Germinal center (tissue), 1 donor: ENCODE measurements at places on chromosomes 5 and 9.

GRCh38 chr9:132146575-132146974, 15.3 kb upstream of the NTNG2 start:
- no peak for DNase-seq

DNA sequence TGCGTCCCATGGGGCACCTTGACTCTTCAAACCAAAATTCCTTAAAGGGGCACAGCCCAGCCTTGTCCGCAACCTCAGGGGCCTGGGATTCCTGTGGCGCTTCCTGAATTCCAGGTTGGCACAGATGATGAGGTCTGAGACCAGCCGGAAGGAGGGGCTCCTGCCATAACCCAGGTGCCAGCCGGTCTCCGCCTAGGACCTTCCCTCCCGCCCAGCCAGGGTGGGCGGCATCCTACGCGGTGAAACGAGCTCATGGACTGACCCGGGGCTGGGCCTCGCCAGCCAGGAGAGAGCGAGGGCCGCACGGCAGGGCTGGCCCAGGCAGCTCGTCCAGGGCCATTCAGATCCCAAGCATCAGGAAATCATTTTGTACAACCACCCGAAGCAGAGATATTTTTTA, 23.0 kb downstream of the AMBP start:
- no peak for DNase-seq

GRCh38 chr9:21835121-21835520, 32.7 kb downstream of the MTAP start:
- DNase-seq = no peak

DNA sequence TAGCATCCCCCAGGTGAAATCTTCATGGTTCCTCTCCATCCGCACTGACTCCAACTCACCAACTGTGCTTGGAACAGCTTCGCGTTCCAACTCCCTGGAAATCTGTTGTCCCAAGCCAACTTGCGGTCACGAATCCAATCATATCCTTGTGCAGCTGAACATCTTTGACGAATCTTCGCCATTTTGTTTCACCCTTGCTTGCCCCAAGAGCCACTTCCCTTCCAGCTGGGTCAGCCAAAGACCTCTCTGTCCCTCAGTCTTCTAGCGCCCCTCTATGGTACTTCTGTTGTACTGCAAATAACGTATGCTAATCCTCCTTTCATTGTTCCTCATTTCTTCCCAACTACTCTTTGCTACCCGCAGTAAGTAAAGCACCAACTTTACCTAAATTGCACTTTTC, 61.0 kb upstream of the TARS1 start:
- no peak for DNase-seq

DNA sequence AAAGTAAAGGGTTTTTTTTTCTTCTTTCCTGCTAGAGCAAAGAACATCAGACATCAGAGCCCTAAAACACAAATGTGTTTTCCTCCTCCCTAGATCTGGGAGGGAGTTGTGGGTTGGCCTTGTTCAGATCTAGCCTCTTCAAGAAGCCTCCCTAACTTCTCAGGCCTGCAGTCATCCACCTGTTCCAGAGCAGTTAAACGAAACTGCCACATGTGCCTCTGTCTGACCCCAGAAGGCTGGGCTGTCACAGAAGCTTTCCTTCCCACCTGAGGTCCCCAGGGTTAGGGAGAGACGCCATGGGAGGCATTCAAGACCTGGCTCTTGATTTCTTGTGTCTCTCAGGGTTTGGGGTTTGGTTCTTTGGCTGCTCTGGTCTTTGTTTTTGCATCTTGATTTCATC, 87.0 kb downstream of the DAB2IP start:
- DNase-seq = no peak

DNA sequence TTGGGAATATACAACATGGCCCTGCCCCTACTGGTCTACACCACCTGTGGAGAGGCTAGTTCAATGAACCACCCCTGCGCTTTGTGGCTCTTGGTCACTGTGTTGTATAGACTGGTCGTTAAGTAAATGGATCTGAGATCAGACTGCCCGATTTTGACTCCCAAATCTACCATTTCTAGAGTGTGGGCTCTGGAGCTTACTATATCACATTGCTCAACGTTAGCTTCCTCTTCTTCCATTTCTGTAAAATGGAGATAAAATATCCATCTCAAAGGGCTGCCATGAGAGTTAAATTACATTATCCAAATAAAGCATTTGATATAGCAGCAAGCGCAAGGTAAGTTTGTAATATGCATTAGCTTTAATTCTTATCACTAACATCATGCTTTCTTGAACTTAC, 52.7 kb upstream of the IFNK start:
- no peak for DNase-seq

- DNase-seq = no peak
These were observed 22.0 kb upstream of the TGFBI start for GRCh38 chr5:136006761-136007251.

DNA sequence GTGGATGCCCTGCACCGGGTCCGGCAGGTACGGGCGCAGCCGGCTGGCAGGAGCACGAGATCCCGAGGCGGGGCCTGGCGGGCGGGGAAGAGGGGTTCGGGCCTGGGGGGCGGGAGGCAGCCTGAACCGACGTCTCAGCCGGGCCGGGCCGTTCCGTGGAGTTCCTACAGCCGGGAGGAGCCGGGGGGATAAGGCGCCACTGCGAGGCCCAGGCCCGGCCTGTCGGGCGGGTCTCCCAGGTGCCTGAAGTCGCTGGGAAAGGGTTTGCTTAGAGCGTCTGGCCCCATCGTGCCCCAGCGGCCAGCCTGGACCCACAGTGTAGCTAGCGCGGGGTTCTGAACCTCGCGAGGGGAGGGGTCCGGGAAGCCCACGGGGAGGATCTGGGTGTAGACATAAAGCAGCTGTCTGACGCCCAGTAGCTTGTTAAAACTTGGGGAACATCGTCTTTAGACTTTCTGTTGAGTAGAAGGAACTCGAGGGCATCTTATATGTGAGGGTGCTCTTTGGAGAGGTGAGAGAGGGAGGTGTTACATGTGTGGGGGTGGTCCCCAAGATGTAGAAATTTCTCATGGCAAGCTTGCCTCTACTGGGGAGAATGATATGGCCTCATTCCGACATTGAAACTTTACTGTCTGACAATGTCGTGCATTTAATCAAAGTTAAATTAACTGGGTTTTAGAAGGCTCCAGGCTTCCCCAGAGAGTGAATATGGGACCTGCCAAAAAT, 524 bp downstream of the FUBP3 start:
- DNase-seq = no peak

DNA sequence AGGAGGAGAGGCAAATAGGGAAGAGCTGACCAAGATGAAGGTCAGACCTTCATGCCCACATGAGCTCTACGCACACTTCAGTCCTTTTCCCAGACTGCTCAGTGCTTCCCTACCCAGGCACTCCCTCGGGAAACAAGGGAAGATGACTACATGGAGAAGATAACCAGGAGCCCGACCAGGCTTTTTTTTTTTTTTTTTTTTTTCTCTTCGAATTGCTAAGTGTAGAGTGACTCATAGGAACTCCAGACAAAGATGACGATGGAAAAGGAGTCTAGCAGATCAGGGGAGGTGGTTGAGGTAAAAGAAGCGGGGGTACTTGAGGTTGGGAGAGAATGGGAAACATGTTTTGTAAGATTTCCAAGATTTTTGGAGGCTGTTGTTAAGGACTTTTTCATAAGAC, 526.1 kb downstream of the BNC2 start:
- no peak for DNase-seq

DNA sequence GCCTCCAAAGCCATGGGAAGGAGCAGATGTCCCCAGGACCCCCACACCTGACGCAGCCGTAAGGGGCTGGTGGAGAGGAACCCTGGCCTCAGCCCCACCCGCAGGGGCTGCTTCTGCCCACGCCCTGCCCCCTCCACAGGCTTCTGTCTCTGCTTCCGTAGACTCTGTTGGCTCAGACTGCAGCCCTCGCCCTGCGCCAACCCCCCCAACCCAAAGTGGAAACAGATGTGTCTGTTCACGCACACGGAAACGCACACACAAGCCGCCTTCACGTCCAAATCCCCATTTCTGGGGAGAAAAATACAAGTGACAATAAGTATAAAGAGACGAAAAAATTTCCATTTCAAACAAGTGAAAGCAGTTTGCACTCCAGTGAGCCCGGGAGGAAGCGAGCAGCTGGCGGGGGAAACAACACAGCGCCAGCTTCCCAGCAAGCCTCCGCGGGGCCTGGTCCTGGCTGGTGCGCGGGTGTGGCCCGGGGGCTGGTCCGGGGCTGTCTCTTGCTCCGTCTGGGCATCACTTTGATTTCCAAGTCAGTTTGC, 32.6 kb upstream of the RXRA start:
- DNase-seq = no peak

DNA sequence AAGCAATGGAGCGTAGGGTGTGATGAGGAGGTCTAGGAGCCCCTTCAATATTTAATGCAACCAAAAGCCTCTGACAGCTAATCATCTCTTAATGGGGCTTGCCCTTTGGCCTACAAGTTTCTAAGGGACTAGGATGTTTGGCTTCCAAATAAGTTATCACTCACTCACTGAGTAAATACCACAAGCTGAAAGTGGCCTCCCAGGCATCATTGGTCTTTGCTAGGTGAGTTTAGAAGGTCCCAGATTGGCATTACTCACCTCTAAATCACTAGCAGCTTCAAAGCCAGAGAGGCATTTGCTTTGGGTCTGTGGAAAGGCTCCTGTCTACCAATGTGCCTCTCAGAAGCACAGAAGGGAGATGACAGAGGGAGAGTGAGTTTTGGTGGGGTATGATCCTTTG, 344.2 kb downstream of the NTRK2 start:
- DNase-seq = no peak

DNA sequence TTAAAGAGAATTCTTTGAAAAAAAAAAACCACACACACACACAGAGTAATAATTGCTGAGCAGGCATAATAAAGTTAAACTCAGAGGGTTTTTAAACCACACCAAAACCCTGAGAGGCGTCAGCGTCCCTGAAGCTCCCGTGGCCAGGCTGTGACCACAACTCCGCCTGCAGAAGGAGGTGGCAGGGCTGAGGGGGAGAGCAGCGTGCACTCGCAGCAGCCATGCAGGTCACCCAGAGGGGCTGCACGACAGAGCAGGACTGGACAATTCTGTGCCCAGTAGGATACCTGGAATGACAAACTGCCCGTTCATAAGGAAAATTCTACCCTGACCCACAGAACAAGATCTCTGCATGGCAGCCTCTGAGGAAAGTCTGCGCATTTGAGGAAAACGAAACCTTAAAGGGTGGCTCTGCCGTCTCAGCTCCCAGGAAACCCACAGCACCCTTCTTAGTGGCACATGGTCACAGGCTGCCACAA, 44.0 kb downstream of the ROR2 start:
- DNase-seq = no peak

- no peak for DNase-seq
These were observed 355.9 kb downstream of the RAB3C start for GRCh38 chr5:58938563-58939424.

DNA sequence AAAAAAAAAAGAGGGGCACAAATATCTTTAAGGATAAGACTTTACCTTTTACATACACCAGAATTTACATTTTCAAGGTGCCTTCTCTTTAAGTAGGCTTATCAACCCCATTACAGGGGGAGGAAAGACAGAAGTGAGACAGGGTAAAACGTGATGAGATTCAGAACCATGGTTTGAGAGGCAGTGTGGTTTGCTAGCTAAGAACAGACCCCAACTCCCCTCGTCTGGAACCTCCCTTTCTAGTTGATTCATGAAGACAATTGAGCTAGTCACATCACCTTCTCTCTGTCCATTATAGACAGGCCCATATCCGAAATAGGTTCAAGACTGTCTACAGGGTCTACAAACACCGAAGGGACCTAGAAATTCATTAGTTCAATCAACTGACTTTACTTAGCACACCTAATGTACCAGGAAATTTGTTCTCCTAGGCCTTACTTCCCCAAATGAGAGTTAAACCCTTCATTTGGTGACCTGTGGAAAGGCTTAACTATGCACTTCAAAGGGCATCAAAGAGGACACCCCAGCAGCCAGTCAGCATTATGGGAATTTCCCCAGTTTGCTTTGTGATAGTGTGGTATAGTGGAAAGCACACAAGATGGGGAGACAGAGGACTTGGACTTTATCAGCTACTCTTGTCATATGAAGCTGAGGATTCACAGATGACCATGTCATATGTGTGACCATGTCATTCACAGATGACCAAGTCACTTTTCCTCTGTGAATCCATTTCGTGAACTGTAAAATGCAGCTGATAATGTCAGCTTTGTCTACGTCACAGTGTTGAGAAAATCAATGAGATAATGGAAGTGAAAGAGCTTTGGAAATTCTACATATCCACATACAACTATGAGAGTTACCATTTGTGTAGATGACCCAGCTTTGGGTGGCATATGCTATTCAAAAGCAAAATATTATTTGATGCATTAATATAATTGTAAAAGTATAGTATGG, 40.2 kb upstream of the CYFIP2 start:
- no peak for DNase-seq

GRCh38 chr9:123002754-123003153, 30.7 kb upstream of the GPR21 start:
- no peak for DNase-seq

- DNase-seq = no peak
These were observed 46.9 kb downstream of the AHRR start for GRCh38 chr5:368183-369084.

GRCh38 chr5:17308326-17309065, 91.1 kb downstream of the BASP1 start:
- DNase-seq = no peak

DNA sequence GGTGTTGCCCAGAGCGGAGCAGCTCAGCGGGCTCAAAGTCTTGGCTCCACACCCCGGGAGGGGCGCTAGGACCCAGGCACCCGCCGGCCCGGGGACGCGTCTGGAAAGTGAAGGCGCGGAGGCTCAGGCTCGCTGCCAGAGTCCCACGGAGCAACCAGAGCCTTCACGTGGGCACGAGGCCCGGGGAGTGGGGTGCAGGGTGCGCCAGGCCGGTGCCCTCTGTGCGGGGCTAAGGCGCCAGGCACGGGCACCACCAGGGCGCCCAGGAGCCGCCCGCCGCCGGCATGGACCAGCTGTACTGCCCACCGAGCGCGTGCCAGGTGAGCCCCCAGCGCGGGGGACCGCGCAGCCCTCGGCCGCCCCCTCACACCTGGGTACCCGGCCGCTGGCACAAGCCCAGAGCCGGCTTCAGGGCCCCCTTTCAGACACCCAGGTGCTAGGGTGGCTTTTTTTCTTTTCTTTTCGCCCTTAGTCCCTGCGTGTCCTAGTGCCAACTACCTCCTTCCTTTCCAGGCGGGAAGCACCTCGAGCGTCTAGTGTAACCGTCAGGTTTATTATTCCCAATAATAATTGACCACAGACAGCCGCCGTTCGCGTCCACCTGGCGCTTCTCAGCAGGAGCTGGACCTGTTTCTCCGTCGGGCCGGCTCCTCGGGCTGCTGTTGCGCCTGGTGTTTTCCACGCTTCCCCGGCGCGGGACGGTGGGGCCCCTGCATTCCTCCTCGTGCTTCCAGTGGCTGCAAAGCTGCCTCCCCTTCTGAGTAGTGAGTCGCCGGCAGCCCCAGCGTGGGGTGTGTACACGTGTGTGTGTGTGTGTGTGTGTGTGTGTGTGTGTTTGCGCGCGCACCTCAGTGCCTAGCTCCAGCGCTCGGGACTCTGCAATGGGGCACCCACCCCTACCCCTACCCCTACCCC, 30.1 kb upstream of the PDE8B start:
- no peak for DNase-seq
